ENCODE measurements at places on chromosomes 7 and 10. TPM values are rescaled to one million over a fixed set of nuclear protein-coding genes. Genes with fewer than 3 reads are reported as not detected.

DNA sequence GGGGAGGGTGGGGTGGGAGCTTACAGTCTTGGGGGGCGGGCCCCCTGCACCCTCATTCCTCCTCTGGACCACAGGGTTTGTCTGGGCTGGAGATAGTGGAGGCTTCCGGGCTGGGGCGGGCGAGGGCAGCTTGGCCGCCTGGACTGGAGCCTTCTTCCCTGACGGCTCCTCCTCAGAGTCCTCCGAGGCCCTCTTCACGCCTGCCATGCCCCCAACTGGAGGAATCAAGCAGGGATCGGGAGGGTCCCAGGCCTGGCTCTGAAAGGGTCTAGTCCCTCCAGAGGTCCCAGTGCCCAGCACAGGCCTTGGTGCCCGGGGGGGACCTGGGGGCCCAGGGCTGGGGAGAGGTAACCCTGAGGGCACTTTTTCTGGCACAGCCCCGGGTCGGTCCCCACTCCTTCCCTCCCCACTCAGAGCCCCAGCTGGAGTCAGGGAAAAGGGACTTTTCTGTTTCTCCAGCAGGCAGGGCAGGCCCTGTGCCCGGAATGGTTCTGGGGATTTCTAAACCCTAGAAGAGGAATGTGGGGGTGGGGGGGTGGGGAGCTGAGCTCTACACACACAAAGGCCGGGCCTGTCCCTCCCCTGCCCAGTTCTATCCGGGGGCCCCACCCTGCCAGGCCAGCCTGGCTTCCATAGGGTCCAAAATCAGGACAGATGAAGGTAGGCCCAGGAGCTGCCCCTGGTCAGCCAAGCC is 11.6 kb downstream of the MICALL2 start:
- peak overlapping the region; percentile 42 for H3K27ac ChIP-seq
- no peaks in the 10 kb centered on the region for H3K27me3 ChIP-seq
- DNase-seq, result no peak
- H3K4me1 ChIP-seq, result no peaks in the 10 kb centered on the region
- H3K4me3 ChIP-seq, result no peak overlapping the region
- peaks cover 8% of the 10 kb centered on the region for H3K36me3 ChIP-seq

- H3K4me3 ChIP-seq, result peak overlapping the region; percentile 98
- H3K36me3 ChIP-seq, result peaks cover 19% of the 10 kb centered on the region
- peak overlapping the region; percentile 97 for H3K27ac ChIP-seq
- DNase-seq, result no peak
- peaks cover 48% of the 10 kb centered on the region for H3K4me1 ChIP-seq
These were observed 678 bp upstream of the EIF4H start for GRCh38 chr7:74173491-74173865.

The STRIP2 gene
- 1.3 TPM for total RNA-seq

DNA sequence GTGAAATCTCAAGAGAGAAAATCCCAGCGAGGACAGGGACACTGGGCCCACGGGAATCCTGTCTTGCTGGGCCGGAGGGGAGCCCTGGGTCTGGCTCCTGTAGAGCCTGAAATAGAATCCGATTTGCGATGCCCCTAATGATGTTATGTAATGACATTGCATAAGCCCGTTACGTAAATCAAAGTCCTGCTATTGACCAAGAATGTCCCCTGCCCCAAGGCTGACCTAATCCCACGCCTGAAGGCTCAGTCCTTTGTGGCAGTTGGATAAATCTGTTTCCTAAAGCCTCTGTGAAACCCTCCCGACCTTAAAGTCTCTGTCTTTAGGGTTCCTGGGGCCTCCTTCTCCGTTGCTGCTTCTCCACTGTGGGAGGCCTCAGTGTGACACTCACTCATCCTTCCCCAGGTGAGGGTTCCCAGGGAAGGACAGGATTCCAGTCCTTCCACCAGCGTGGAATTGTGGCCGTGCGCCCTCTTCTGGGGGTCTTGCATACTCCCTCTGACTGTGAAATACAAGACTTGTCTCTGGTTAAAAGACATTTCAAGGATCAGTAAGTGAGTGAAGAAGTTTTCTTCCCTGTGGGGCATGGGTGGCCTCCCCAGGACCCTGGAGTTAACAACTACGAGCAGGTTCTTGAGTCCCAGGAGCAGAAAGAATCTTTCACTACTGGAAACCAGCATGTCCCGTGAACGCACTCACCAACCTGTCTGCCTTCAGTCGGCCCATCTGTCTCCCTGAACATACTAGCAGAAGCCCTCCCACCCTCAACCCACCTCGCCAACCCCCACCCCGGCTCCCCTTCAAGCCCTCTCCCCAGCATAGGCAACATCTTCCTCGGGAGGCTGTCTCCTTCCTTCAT is 19.8 kb downstream of the ZNF467 start:
- H3K4me3 ChIP-seq, result no peak overlapping the region
- H3K27me3 ChIP-seq, result no peaks in the 10 kb centered on the region
- no peak for DNase-seq
- H3K4me1 ChIP-seq, result peaks cover 8% of the 10 kb centered on the region

GRCh38 chr10:86931872-86932271 is 25.5 kb downstream of the MMRN2 start:
- DNase-seq, result no peak
- H3K27ac ChIP-seq, result no peak overlapping the region
- peaks cover 26% of the 10 kb centered on the region for H3K36me3 ChIP-seq
- H3K4me1 ChIP-seq, result no peaks in the 10 kb centered on the region
- no peaks in the 10 kb centered on the region for H3K27me3 ChIP-seq

DNA sequence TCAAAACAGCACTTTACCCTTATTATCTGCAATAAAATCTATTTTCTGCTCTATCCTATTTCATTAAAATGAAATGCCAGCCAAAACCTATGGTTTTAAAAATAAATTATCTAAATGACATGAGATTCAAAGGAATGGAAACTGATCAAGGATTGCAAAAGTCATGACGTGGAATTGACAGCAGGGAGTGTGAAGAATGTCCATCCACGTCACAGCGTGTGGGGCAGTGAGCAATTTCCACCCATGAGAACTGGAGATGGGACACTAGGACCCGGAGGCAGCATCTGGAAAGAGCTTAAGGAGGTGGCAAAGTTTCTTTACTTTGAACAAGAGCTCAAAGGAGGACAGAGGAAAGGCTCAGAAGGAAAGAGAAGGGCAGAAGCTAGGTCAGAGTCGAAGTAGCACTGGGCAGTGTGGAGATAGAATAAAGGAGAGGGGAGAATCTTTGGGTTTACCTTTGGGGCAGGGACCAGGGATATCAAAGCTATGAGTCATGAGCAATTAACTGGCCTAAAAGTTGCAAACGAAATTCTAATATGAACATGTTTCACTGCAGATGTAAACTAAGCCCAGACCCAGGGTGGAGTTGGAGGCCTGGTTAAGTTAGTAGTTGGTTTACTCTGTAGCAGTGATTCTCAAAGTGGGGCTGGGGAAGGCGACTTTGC is 24.9 kb upstream of the STK17A start:
- H3K27ac ChIP-seq, result no peak overlapping the region
- peaks cover 5% of the 10 kb centered on the region for H3K4me1 ChIP-seq
- no peaks in the 10 kb centered on the region for H3K36me3 ChIP-seq
- no peaks in the 10 kb centered on the region for H3K27me3 ChIP-seq

The LIPF gene
- not detected for total RNA-seq

- H3K4me3 ChIP-seq, result no peak overlapping the region
- no peak for DNase-seq
These were observed 23.4 kb downstream of the RPP38 start for GRCh38 chr10:15120523-15120922.

- no peaks in the 10 kb centered on the region for H3K4me1 ChIP-seq
- no peaks in the 10 kb centered on the region for H3K36me3 ChIP-seq
- DNase-seq, result no peak
- no peak overlapping the region for H3K4me3 ChIP-seq
These were observed 575.7 kb downstream of the REEP3 start for GRCh38 chr10:64096941-64097340.

The KCNIP2 gene
- 3.0 TPM for total RNA-seq

DNA sequence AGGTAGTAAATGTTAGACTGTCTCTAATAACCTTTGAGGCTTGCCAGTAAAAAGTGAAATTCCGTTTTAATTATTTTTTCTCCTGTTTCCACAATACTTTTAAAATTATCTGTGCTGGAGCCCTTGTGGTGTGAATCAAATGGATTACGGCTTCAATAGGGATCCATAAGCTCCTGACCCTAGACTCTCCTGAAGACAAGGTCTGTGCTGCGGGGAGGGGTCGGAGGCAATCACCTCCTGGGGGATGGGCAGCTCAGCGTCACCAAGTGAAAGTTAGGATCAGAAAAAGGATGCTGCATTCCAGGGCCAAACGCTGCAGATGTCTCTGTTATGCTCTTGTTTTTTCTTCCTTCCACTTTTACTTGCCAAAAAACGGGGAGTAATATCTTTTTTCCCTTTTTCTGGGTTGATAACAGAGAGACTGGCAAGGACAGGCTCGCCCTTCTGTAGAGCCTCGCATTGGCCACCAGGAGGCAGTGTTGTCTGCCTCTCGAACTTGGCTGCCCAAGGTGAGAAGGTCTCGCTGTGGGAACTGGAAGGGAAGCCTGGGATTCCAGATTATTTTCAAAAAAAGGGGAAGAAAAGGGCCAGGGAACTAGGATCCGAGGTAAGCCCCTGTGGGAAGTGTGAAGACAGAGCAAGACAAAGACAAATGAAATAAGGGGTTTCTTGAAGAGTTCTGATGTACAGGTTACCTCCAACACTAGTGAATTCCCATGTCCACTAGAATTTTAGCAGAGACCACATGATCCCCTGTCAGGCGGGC is 621.9 kb downstream of the ACTR3B start:
- no peak overlapping the region for H3K4me3 ChIP-seq
- peak; percentile 66 for DNase-seq
- H3K4me1 ChIP-seq, result peaks cover 4% of the 10 kb centered on the region
- no peaks in the 10 kb centered on the region for H3K27me3 ChIP-seq
- no peak overlapping the region for H3K27ac ChIP-seq

DNA sequence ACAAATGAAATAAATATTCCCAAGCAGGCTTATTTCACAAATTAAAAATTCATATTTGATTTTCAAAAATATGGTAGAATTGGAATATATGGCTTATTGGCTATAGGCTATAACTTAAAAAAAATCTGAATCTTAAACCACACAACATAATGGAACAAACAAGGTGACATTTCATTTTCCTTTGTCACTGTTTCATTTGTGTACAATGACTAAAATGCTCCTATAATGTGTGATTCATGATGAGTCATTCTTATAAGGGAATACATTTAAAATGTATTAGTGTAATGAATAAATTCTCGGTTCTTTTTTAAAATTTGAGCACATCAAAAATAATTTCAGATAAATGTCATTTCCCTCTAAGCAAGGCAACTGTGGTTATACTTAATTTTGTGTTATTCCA is 148.0 kb upstream of the ANK3 start:
- no peaks in the 10 kb centered on the region for H3K27me3 ChIP-seq
- H3K27ac ChIP-seq, result no peak overlapping the region
- no peaks in the 10 kb centered on the region for H3K4me1 ChIP-seq
- no peak for DNase-seq
- no peak overlapping the region for H3K4me3 ChIP-seq
